ENCODE measurements at places on chromosomes 16 and 17. TPM values are rescaled to one million over a fixed set of nuclear protein-coding genes. Genes with fewer than 3 reads are reported as not detected.

Gene C16orf86
- total RNA-seq = 3.6 TPM

- no peak overlapping the region for H3K4me3 ChIP-seq
- DNase-seq = peak; percentile 28
- H3K27ac ChIP-seq = no peak overlapping the region
- peaks cover 34% of the 10 kb centered on the region for H3K27me3 ChIP-seq
- no peaks in the 10 kb centered on the region for H3K36me3 ChIP-seq
These were observed 18.0 kb downstream of the TLE7 start for GRCh38 chr16:71423865-71424264.

Gene PSMB3
- total RNA-seq = 229 TPM

DNA sequence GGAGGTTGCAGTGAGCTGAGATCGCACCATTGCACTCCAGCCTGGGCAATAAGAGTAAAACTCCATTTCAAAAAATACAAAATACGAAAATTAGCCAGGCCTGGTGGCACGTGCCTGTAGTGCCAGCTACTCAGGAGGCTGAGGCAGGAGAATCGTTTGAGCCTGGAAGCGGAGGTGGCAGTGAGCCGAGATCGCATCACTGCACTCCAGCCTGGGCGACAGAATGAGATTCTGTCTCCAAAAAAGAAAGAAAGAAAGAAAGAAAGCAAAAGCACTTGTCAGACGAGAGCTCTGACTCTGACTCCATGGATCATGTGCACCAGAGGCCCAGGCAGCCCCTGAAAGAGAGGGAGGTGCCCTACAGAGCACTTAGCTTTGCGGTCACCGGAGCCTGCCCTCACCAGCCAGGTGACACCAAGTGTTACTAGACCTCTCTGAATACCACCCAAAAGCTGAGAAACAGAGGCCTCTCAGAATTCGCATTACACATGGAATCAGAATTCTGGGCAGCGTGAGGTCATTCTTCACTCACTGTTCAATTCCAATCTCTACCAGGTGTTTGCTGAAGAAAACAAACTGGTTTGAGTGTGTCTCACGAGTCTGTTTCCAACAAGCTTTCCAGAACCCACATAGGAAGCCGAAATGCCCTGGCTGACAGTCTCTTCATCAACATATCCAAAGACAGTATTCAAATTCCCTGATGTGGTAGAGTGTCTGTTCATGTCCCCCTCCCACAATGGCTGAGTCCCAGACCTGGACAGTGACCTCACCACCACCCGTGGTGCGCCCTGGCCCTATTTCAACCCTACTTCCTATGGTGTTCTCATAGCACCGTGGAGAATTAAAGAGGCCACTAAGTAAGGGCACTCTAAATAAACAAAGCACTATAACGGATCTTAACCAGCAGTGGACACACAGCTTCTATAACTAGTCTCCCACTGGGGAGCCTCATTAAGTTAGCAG, 1.5 kb downstream of the FLCN start:
- H3K4me3 ChIP-seq = peak overlapping the region; percentile 92
- peaks cover 22% of the 10 kb centered on the region for H3K36me3 ChIP-seq
- no peaks in the 10 kb centered on the region for H3K4me1 ChIP-seq

DNA sequence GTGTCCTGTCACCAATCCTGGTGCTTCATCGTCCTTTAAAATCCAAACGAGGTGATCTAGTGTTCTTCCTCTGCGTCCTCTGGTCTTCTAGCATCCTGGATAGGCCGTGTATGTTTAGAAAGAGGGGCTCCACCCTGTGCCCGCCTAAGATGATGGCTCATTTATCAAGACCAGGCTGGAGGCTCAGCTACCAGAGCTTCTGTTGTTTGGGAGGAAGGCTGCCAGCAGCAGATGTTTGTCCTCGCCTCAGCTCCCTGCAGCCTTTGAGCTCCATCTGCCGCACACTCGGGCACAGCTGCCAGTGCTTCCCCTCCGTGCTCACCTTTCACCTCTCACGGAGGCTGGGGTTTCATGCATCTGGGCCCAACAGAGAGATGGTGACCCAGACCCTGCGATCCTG, 954.7 kb upstream of the RBFOX1 start:
- H3K27ac ChIP-seq = no peak overlapping the region
- H3K36me3 ChIP-seq = no peaks in the 10 kb centered on the region
- no peaks in the 10 kb centered on the region for H3K27me3 ChIP-seq
- DNase-seq = no peak

DNA sequence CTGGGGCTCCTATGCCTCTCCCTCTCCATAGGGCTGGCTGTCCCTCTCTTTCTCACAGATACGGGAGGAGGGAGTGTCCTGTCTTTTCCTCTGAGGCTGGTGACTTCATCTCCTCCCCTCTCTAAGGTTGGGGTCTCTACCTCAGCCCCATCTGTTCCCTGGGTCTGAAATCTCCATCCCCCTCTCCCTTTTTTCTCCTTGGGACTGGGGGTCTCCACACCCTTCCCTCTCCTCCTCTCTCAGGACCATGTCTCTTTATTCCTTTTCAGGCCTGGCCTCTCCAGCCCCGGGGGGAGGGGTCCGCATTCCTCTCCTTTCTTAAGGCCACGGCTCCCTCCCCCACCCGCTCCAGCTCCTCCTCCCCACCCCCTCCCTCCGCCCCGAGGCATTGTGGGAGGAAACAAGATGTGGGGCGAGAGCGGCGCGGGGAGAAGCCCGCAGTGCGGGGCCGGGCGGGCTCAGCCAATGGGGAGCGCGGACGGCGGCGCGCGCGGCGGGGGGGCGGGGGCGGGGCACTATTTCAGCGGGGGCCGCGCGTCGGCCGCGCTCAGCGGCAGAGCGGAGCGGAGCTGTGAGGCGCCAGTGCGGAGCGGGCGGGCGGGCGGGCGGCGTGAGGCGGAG, at the start of gene DYNLL2:
Gene DYNLL2 (plus strand): TSS at position 550 of the 621 bp plus-strand sequence. CDS start 3,672 bp downstream, outside the sequence.
- peak; percentile 100 for DNase-seq
- peak within 1 kb of the TSS; percentile 94 for H3K4me3 ChIP-seq
- H3K27ac ChIP-seq = peak within 1 kb of the TSS; percentile 97
- H3K4me1 ChIP-seq = peaks cover 30% of the 10 kb centered on the region
- H3K36me3 ChIP-seq = peaks cover 32% of the 10 kb centered on the region

GRCh38 chr16:58815181-58815888, 81.2 kb upstream of the GOT2 start:
- no peaks in the 10 kb centered on the region for H3K36me3 ChIP-seq
- H3K27me3 ChIP-seq = no peaks in the 10 kb centered on the region
- H3K27ac ChIP-seq = no peak overlapping the region
- no peaks in the 10 kb centered on the region for H3K4me1 ChIP-seq
- no peak for DNase-seq

- peak; percentile 70 for DNase-seq
- no peak overlapping the region for H3K27ac ChIP-seq
- H3K36me3 ChIP-seq = no peaks in the 10 kb centered on the region
- H3K27me3 ChIP-seq = peaks cover 73% of the 10 kb centered on the region
- peak overlapping the region; percentile 3 for H3K4me3 ChIP-seq
These were observed 542 bp downstream of the GUCY2D start for GRCh38 chr17:8002721-8003593.

- peaks cover 10% of the 10 kb centered on the region for H3K36me3 ChIP-seq
- peaks cover 8% of the 10 kb centered on the region for H3K27me3 ChIP-seq
- H3K27ac ChIP-seq = no peak within 1 kb of the TSS
- peaks cover 5% of the 10 kb centered on the region for H3K4me1 ChIP-seq
- DNase-seq = peak; percentile 95
- H3K4me3 ChIP-seq = peak within 1 kb of the TSS; percentile 94
These were observed at the start of gene DUSP14 for GRCh38 chr17:37489197-37490001. Gene DUSP14 (plus strand): TSS chr17:37489891. CDS start chr17:37512273, 22,382 bp downstream.

DNA sequence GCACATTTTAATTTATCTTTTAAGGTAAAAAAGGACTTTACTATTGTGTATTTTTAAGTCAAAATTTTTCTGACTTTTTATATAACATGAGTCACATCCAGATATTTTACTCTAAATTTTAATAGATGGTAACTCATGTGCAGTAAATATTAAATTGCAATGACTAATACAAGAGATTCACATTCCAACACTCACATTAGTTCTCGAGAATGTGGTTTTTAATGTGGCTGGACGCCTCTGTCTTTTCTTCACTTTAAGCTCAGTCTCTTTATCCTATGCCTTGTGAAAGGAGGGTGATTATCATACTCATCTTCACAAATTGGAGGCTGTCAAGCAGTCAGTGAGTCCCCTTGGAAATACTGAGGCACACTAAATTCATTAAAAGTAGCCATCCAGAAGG, 315.6 kb downstream of the HS3ST3B1 start:
- H3K27ac ChIP-seq = no peak overlapping the region
- no peak for DNase-seq
- H3K4me1 ChIP-seq = no peaks in the 10 kb centered on the region
- H3K4me3 ChIP-seq = no peak overlapping the region
- H3K36me3 ChIP-seq = no peaks in the 10 kb centered on the region

- H3K27me3 ChIP-seq = peaks cover 8% of the 10 kb centered on the region
- no peaks in the 10 kb centered on the region for H3K4me1 ChIP-seq
- H3K27ac ChIP-seq = no peak overlapping the region
- peak; percentile 75 for DNase-seq
These were observed 5.3 kb downstream of the DOC2A start for GRCh38 chr16:30005341-30006094.

Gene SLC5A2
- total RNA-seq = not detected

DNA sequence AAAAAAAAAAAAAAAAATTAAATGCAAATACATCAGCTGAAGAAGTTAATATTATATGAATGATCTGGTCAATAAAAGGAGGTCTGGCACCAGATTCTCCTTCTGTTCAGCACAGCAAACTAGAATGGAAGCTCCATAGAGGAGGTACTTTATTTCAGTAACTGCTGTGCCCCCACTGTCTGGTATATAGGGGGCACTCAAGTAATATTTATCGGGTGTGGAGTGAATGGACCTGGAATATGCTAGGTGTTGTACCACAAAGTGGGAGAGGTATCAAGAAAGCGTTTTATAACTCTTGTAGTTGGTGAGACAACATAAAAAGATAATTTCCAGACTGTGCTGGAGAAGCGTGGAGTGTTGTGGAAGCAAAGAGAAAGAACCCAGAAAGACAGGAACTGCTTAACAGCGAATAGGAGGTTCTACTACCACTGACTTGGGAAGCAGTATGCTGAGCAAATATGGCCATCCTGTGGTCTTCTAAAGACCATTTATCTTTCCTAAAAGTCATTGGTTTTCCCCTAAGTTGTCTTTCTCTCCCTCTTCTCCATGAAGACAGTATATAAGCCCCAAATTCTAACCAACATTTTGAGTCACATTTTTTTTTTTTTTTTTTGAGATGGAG, 12.2 kb upstream of the PRKCA start:
- H3K27me3 ChIP-seq = no peaks in the 10 kb centered on the region
- H3K4me3 ChIP-seq = no peak overlapping the region
- no peak for DNase-seq
- no peaks in the 10 kb centered on the region for H3K4me1 ChIP-seq
- H3K27ac ChIP-seq = no peak overlapping the region

- no peaks in the 10 kb centered on the region for H3K36me3 ChIP-seq
- no peaks in the 10 kb centered on the region for H3K4me1 ChIP-seq
- no peaks in the 10 kb centered on the region for H3K27me3 ChIP-seq
- no peak overlapping the region for H3K27ac ChIP-seq
- DNase-seq = no peak
These were observed 517.7 kb upstream of the PSMD7 start for GRCh38 chr16:73778887-73779286.

GRCh38 chr17:31877911-31878702, 19.1 kb upstream of the COPRS start:
- H3K4me3 ChIP-seq = no peak overlapping the region
- H3K4me1 ChIP-seq = no peaks in the 10 kb centered on the region
- H3K27ac ChIP-seq = peak overlapping the region; percentile 64
- H3K36me3 ChIP-seq = peaks cover 86% of the 10 kb centered on the region
- no peak for DNase-seq

Gene SCN4A
- total RNA-seq = 3.7 TPM

DNA sequence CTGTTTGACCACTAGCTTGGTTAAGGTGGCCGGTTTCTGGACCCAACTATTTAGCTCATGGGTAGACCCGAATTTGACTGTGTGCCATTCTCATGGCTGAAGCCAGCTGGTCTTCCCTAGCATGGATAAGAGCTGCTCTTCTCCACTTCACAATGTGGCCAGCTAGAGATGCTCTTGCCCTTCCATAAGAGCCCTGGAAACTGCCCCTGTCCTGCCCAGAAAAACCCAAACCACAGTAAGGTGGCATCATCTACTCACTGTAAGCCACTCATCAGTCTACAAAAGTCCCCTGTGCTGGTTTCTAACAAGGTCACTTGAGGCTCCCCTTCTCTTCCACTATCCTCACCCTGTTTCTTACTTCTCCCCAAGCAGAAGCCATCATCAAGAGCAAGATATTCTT, 165.1 kb downstream of the HS3ST2 start:
- peaks cover 17% of the 10 kb centered on the region for H3K27me3 ChIP-seq
- no peak for DNase-seq
- H3K4me3 ChIP-seq = no peak overlapping the region
- no peaks in the 10 kb centered on the region for H3K36me3 ChIP-seq
- no peaks in the 10 kb centered on the region for H3K4me1 ChIP-seq

GRCh38 chr16:19513377-19514053, 8.4 kb downstream of the GDE1 start:
- H3K27me3 ChIP-seq = no peaks in the 10 kb centered on the region
- H3K36me3 ChIP-seq = peaks cover 90% of the 10 kb centered on the region
- no peak overlapping the region for H3K27ac ChIP-seq
- no peak for DNase-seq
- H3K4me1 ChIP-seq = no peaks in the 10 kb centered on the region

DNA sequence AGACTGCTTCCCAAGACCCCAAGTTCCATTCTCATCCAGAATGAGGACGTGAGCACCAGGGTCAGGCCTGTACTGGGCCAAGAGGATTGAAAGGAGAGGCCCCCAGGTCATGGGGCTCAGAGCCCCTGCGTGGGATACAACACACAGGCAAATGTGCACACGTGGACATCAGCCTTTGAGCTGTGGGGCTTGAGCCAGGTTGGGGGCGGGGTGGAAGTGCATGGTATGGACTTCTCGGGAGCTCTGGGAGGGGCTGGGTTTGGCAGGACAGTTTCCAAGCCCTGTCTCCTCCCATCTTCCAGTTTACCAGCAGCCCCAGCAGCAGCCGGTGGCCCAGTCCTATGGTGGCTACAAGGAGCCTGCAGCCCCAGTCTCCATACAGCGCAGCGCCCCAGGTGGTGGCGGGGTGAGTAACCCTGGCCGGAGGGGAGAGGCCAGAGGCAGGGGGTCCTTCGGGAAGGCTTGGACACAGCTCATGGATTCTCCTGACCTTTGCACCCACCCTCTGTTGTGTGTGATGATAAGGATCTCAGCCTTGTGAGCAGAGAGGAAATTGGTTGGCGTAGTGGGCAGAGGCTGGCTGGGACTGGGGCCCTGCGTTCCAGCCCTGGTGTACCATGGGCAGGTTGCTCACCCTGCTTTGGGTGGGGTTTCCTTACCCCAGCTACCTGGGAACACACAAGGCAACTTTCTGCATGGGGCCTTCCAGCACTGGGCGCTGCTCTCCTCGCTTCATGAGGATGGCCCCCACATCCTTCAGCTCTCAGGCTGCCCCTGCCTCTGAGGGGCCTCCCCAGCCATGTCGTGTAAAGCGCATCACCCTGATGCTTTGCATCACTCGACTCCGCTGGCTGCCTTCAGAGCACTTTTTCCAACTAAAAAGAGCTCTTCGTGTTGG, 10.4 kb upstream of the LASP1NB start:
- no peak overlapping the region for H3K4me3 ChIP-seq
- no peak overlapping the region for H3K27ac ChIP-seq
- peaks cover 5% of the 10 kb centered on the region for H3K4me1 ChIP-seq
- DNase-seq = peak; percentile 86

All from endodermal cell (in vitro differentiated cells).